ENCODE measurements at places on chromosomes 11 and 22.
A peak's percentile ranks its signal among the peaks of the same experiment; 100 is the strongest.

DNA sequence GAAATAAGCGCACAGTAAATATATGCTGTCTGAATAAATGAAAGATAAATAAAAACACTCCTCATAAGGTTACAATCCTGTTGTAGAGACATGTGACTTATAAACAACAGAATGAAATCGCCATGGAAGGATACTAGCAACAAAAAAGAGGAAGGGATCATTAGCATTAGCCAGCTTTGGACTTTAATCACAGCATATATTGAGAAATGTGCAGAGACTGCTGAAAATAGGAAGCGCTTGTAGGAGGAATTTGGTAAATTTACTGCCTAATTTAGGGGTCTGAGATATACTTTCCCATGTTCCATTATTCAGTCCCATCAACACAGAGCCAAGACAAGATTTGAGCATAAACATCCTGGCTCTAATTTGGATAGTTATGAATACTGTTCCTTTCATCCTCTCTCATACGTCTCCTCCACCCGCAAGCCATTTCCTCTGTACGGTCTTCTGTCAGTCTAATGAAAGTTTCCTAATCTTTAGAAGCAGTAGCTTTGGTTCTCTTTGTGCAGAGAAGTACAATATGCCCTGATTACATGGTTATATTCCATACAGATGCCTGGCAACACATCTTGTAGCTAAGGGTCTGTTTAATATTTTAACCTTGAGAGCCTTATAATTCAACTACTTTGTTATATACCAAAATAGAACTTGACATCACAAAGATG is 37.1 kb upstream of the AKIP1 start:
- DNase-seq: no peak

DNA sequence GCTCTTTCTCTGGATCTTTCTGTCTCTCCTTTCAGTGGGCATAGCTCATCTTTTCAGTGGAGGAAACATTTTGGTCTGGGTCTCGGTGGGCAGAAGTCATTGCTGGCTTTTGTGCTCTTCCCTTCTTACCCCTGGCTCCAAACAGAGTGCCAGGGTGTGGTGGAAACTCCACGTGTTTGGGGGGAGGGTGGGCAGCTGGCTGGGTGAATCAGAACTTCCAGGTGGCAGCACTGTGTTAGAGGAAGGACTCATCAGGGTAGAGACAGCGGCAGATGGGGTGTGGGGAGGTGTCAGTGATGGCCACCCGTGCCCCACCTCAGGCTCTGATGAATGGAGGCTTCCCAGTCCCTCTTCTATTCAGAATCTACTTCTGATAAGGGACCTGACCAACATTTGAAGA is 114.0 kb downstream of the GRIK4 start:
- DNase-seq: no peak

GRCh38 chr22:23789638-23790037 is 2.9 kb downstream of the SMARCB1 start:
- no peak for DNase-seq

GRCh38 chr11:128610721-128611617 is 23.6 kb upstream of the ETS1 start:
- no peak for DNase-seq

DNA sequence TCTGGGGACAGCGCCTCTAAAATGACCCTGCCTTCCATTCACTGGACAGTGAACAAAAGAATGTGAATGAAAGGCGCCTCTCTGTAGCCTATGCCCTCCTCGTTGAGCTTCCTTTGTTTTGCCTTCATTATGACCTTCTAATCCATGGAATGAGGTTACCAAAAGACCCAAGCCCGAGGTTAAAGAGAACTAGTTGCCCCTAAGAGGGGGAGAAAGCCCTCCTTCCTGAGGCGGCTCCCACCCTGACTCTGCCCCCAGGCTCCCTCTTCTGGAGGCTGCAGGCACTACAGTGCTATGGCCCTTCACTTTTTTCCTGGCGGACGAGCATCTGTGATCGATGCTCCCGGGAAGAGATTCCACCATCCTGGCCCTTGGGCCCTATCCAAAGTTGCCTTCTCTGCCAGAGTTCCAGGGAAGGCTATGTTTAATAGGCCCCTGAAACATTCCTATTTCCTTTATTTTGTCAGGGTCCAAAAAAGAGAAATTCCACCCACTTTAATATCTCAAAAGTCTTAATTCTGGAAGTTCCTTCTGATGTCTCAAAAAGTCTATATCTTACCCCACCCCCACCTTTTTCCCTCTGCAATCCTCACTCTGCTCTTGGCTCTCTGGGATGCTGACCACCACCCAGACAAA is 147.3 kb downstream of the FEZ1 start:
- peak; percentile 79 for DNase-seq

GRCh38 chr11:123193742-123194141 is 1.3 kb downstream of the CLMP start:
- DNase-seq: no peak

- no peak for DNase-seq
Observed at GRCh38 chr22:39173787-39174497, 21.5 kb upstream of the CBX7 start.

- no peak for DNase-seq
Observed at GRCh38 chr11:114594703-114595102, 883 bp downstream of the NXPE4 start.

DNA sequence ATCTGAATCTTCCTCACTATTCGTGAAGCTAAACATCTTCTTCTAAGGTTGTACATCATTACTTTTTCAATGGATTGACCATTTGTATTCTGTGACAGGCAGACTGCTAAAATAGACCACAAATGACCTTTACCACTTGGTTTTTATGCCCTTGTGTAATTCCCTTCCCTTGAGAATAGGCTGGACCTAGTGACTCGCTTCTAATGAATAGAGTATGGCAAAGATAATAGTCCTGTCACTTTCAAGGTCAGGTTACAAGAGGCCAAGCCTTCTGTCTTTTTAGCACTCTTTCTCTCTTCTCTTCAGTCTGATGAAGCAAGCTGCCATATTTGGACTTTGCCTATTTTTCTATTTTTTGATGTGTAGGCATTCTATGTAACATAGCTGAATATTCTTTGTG is 492.9 kb downstream of the SOX6 start:
- DNase-seq: no peak

- DNase-seq: no peak
Observed at GRCh38 chr11:118100691-118101232, 14.0 kb upstream of the SMIM35 start.

- DNase-seq: peak; percentile 36
Observed at GRCh38 chr11:62611705-62612365, 740 bp downstream of the EML3 start.

- no peak for DNase-seq
Observed at GRCh38 chr11:123624974-123625373, 29.4 kb downstream of the SCN3B start.

DNA sequence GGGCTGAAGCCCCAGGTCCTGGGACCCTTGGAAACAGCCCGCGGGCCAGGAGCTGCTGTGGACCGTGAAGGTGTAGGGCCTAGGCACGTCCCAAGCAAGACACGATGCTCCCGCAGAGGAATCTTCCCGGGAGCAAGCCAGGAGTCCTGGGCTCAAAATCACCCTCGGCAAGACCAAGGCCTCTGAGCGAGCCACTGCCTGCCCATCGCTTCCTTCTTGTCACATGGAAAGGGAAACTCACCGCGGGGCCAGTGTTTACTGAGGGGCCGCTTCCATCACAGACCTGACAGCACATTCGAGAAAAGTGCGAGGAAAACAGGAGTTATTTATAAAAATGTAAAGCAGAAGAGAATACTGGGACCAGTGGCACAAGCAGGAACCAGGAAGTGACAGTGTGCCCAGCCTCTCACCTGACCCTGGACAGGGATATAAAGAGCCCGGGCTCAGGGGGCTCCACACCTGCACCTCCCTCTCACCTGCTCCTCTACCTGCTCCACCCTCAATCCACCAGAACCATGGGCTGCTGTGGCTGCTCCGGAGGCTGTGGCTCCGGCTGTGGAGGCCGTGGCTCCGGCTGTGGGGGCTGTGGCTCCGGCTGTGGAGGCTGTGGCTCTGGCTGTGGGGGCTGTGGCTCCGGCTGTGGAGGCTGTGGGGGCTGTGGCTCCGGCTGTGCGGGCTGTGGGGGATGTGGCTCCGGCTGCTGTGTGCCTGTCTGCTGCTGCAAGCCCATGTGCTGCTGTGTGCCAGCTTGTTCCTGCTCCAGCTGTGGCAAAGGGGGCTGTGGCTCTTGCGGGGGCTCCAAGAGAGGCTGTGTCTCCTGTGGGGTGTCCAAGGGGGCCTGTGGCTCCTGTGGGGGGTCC is at the start of gene KRTAP5-5:
Gene KRTAP5-5, plus strand, starts transcription at position 450 of the 860 bp plus-strand sequence. Its CDS starts 66 bp downstream, at position 516.
- no peak for DNase-seq

GRCh38 chr11:104529213-104529612 is 365.3 kb upstream of the PDGFD start:
- DNase-seq: no peak

DNA sequence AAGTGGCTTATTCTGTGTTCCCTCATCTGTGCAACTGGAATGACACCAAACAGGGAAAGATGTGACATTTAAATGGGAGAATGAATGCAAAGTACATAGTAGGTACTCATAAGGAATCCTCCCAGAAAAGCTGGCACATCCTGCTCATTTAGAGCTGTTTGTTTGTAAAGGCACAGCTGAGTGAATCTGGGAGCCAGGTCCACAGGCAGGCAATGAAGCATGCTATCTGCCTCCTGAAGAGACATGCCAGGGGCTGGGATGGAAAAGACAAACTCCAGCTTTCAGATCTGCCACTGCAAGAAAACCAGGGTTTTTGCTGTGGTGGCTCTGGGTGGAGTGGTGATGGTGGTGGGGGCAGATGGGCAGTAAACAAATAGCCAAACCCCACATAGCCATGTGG is 150.1 kb downstream of the TENM4 start:
- no peak for DNase-seq

GRCh38 chr11:1381793-1382425 is 7.8 kb upstream of the BRSK2 start:
- DNase-seq: no peak

- DNase-seq: no peak
Observed at GRCh38 chr11:100316952-100317351, 370.1 kb upstream of the ARHGAP42 start.

GRCh38 chr22:46230262-46230901 is 19.7 kb downstream of the CDPF1 start:
- DNase-seq: no peak

GRCh38 chr11:57210781-57211180 is 26.3 kb downstream of the APLNR start:
- no peak for DNase-seq

GRCh38 chr11:109958131-109958820 is 134.9 kb upstream of the ZC3H12C start:
- no peak for DNase-seq

- DNase-seq: no peak
Observed at GRCh38 chr11:14148653-14149273, 186.2 kb downstream of the SPON1 start.

GRCh38 chr22:23168391-23169042 is 11.8 kb upstream of the BCR start:
- no peak for DNase-seq

GRCh38 chr11:12121517-12121916 is 11.1 kb downstream of the MICAL2 start:
- DNase-seq: no peak

- no peak for DNase-seq
Observed at GRCh38 chr22:37242395-37242918, 1.6 kb downstream of the RAC2 start.

DNA sequence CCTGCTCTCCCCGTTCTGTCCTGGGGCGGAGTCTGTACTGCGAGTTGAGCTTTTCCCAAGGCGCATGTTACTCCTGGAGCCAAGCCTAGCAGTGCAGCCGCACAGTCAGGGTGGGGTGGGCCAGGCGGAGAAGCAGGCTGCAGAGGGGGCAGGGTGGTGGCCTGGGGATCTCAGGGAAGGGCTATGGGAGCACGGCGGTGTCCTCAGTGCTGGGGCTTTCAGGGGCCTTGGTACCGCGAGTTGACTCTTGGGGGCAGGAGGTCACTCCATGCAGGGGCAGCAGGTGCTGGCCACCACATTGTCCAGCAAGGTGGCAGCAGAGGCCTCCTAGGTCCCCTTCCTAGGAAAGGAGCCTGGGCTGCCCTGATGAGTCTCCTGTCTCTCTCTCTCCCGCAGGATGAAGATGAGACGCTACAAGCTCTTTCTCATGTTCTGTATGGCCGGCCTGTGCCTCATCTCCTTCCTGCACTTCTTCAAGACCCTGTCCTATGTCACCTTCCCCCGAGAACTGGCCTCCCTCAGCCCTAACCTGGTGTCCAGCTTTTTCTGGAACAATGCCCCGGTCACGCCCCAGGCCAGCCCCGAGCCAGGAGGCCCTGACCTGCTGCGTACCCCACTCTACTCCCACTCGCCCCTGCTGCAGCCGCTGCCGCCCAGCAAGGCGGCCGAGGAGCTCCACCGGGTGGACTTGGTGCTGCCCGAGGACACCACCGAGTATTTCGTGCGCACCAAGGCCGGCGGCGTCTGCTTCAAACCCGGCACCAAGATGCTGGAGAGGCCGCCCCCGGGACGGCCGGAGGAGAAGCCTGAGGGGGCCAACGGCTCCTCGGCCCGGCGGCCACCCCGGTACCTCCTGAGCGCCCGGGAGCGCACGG is 14.9 kb upstream of the MIEF1 start:
- DNase-seq: no peak

DNA sequence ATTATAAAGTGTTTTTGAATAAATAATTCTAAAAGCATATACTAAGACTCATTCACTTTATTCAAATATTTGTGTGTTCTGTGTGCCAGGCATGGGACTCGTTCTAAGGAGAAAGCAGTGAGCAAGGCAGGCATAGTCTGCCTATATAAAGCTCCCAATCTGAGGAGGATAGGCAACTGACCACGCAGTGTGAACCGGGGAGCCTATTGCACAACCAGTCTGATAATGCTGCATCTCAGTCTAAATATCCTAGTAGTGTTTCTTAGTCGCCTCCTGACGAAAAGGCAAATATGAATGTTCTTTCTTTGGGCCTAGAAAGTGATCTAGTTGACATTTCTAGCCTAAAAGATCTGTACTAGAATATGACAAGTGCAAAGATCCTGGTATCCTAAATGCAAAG is 98.3 kb downstream of the C11orf65 start:
- no peak for DNase-seq

DNA sequence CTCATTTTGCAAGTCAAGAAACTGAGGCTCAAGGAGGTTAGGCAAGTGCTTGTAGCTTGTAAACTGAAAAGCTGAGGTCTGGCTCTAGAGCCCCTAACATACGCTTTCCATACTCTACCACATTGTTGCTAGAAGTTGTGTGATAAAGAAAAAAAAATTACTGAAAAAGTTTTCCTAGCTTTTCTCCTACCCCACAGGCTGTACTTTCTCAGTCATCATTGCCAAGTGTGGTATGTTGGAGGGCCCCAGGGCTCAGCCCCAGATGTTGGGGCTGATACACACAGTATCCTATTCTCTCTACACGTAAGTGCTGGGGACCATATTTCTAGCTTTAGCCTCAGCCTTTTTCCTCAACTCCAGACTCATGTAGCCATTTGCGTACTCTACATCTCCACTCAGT is 16.0 kb downstream of the KREMEN1 start:
- DNase-seq: no peak

- no peak for DNase-seq
Observed at GRCh38 chr11:10022764-10023163, 271.3 kb downstream of the SBF2 start.

GRCh38 chr11:70761094-70761907 is 363.0 kb downstream of the CTTN start:
- DNase-seq: no peak

- no peak for DNase-seq
Observed at GRCh38 chr11:87368858-87369480, 331.2 kb downstream of the TMEM135 start.
